Left kidney (tissue), 8 donors: ENCODE measurements at places on chromosomes 3 and 15. TPM values are rescaled to one million over a fixed set of nuclear protein-coding genes. Genes with fewer than 3 reads are reported as not detected.

- DNase-seq, result no peak
These were observed 18.5 kb downstream of the CPNE4 start for GRCh38 chr3:132016061-132017041.

- DNase-seq, result no peak
These were observed 129.3 kb downstream of the RBMS3 start for GRCh38 chr3:29410220-29410619.

Gene RSL24D1
- 124 TPM for polyA plus RNA-seq

GRCh38 chr3:112043621-112044201 is 9.2 kb downstream of the TMPRSS7 start:
- peak; percentile 56 for DNase-seq

DNA sequence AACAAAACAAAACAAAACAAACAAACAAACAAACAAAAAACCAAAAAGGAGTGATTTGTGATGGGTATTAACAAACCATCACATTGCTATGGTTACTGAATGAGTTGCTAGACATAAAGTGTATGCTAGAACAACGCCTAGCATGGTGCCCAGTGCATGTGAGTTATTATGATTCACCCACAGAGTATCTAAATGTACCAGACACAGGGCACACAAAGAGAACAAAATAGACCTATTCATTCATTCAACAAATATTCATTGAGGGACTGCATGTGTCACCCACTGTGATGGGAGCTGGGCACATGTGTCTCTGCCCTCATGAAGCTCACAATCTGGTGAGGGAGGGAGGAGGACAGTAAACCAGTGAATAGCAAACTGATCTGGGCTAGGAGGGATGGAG is 11.6 kb upstream of the ACAN start:
- DNase-seq, result no peak

Gene HRG
- polyA plus RNA-seq, result 2.0 TPM

- no peak for DNase-seq
These were observed 4.8 kb downstream of the AQP9 start for GRCh38 chr15:58142827-58143461.

DNA sequence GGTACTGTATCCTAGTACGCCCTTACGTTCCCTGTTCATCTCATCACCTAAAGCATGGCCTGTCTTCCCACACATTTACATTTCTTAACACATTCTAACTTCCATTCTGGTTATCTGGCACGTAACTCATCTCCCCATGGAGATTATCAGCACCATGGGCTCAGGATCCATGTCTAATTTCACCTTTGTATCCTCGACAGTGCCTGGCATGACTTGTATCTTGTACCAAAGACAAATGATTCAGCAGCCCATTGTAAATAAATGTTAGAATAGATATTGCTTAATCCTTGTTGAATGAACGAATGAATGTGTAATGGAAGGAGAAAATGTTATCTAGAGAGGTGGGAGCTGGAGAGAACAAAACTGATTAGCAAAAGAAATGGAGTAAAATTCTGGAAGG is 69.7 kb upstream of the TPM1 start:
- no peak for DNase-seq

GRCh38 chr15:83248151-83249029 is 36.1 kb downstream of the BNC1 start:
- peak; percentile 79 for DNase-seq

- no peak for DNase-seq
These were observed 20.8 kb downstream of the TM4SF1 start for GRCh38 chr3:149356630-149357029.

DNA sequence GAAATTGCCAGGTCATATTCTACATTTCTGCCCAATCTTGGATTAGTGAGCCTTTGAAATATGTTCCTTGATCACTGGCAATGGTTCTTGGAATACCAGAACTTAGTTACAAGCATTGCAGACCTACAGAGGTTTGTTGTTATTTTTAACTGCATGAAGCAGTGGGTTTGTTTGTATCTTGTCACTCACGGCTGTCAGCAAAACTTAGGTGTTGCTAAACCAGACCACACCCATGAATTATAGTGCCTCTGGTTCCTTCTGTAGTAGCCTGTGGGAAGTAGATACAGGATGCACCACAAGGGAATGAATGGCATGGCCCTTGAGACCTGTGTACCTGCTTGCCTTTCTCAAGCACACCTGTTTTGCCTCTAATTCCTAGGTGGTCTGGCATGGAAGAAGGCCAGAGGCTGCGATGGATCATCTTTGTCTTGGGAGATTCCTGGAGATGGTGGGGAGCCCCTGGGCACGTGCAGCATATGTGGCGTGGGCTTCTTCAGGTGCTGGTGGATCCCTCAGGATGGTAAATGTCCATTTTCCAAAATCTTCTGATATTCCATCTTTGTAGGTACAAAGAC is 138.8 kb downstream of the SNRPN start:
- DNase-seq, result no peak

GRCh38 chr3:56778893-56779292 is 22.9 kb downstream of the ARHGEF3 start:
- DNase-seq, result no peak

Gene UACA
- 120 TPM for polyA plus RNA-seq

DNA sequence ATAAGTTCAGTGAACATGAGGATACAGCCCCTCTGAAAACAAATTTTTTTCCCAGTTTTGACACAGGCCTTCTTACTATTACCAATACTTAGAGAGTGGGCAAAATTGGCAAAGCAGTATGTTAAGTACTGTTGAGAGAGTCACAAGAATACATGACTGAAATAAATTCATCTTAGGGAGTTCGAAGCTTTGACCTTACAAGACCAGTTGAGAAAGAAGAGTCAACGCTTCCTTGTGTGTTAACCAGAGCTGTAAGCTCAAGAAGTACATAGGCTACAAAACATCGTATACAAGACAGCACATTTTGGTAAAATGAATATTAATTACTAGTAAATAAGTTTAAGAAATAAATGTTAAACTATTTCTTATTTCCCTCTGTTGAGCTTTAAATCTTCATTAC is 164.4 kb upstream of the RORA start:
- DNase-seq, result no peak

- DNase-seq, result peak; percentile 47
These were observed 102.5 kb upstream of the TJP1 start for GRCh38 chr15:29924750-29925149.

DNA sequence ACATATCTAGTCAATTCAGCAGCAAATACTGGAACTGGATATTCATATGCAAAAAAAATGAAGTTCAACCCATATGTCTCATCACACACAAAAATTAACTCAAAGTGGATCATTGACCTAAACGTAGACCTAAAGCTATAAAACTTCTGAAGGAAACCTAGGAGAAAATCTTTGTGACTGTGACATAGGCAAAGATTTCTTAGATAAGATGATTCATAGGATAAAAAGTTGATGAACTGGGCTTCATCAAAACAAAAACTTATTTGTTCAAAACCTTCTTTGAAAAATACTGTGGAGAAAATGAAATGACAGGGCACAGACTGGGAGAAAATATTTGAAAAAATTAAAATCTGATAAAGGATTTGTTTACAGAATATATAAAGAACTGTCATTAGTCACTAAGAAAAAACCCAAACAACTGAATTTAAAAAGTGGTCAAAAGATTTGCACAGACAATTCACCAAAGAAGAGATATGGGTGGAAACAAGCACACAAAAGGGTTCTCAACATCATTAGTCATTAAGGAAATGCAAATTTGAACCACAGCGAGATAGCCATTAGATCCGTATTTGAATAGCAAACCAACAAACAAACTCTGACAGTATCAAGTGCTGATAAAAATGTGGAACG is 62.8 kb downstream of the ITGB5 start:
- DNase-seq, result no peak

DNA sequence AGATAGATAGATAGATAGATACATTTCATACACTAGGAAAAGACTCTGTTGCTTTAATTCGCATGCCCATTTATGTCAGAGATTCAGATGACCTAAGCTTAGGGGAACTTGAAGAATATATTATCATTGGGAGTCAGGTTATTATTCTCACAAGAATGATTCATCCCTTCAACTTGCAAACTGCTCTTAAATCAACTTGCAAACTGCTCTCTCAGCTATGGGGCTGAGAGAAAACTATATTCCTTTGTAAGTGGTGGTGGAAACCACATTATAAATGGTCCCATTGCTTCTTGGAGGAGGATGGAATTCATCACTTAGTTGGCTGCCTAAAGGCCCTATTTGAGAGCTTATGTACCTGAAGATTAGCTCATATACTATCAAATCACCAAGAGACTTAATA is 160.9 kb upstream of the STAC start:
- DNase-seq, result no peak

GRCh38 chr15:90004252-90004651 is 3.1 kb downstream of the ZNF710 start:
- no peak for DNase-seq

GRCh38 chr15:59210186-59210585 is 3.5 kb downstream of the LDHAL6B start:
- DNase-seq, result no peak

DNA sequence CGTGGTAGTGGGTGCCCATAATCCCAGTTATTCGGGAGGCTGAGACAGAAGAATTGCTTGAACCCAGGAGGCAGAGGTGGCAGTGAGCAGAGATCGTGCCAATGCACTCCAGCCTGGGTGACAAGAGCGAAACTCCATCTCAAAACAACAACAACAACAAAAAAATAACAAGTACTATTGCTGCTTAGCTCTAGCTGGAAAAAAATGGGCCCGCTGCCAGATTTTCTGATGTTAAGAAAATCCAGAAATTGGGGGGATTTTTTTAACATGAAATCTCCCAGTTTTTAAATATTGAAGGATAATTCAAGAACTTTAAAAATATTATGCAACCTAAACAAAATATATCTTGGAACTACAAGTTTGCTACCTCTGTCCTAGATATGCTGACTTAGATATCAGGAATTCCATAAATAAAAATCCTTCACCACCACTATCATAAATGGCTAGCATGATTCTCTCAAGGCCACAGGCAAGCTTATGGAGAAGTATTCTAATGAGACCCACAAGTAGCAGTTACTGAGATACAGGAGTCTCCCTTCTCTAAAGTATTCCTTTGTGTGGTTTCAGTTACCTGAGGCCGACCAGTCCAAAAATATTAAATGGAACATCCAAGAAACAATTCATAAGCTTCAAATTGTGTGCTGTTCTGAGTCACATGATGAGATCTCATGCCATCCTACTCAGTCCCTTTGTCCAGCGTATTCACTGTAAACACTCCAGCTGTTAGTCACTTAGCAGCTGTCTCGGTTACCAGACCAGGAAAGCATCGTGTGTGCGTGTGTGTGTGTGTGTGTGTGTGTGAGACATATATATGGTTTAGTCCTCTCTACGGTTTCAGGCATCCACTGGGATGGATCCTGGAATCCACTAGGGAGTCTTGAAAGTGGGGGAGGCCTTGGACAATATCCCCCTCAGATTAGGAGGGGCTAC is 277.2 kb downstream of the TBL1XR1 start:
- peak; percentile 64 for DNase-seq

DNA sequence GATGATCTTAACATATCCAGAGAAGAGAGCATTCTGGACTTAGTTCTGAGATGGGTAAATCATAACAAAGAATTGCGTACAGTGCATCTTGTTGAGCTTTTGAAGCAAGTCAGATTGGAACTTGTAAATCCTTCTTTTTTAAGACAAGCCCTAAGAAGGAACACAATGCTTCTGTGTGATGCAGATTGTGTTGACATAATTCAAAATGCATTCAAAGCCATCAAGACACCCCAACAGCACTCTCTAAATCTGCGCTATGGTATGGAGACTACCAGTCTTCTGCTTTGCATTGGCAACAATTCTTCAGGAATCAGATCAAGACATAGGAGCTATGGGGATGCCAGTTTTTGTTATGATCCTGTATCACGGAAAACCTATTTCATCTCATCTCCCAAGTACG is 8.6 kb downstream of the KBTBD12 start:
- DNase-seq, result no peak

- DNase-seq, result no peak
These were observed 283.5 kb upstream of the ROPN1 start for GRCh38 chr3:124275412-124275811.

Gene TCTA
- polyA plus RNA-seq, result 31.7 TPM

Gene XRN1
- 35.7 TPM for polyA plus RNA-seq

Gene CHRM5
- polyA plus RNA-seq, result 0.35 TPM
